ENCODE measurements at places on chromosomes 1 and 21.

GRCh38 chr1:180144659-180145357, 9.9 kb upstream of the QSOX1 start:
- DNase-seq: no peak

GRCh38 chr1:90155721-90156487, 161.0 kb downstream of the ZNF326 start:
- no peak for DNase-seq

- no peak for DNase-seq
Observed at GRCh38 chr1:39685071-39685470, 6.2 kb downstream of the HPCAL4 start.

- no peak for DNase-seq
Observed at GRCh38 chr1:63368131-63368530, 704 bp downstream of the ALG6 start.

DNA sequence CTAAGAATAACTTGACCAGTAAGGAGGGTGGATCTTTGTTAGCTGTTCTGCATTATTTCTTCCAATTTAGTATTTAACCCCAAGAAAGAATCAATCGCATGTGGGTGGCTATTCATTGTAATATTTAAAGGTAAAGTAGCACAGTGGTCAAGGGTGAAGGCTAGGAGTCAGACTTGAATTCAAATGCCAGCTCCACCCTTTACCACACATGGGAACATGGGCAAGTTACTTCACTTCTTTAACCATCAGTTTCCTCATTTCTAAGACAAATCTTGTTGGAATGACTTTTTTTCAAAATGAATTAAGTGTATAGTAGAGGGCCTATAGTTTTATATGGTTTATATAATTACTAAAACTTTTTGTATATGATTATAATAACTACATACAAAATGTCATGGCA, 71.3 kb upstream of the S1PR1 start:
- DNase-seq: no peak

Data from stimulated activated CD4-positive, alpha-beta T cell treated with anti-CD3 and anti-CD28 coated beads, Interleukin-1b, Interleukin-23, amount 100 ng/mL, for 1 hour (primary cell).